ENCODE measurements at places on chromosomes 12 and 14. TPM values are rescaled to one million over a fixed set of nuclear protein-coding genes. Genes with fewer than 3 reads are reported as not detected.

The PLCZ1 gene
- 1.6 TPM for polyA plus RNA-seq

The KRT2 gene
- polyA plus RNA-seq = not detected

The DPPA3 gene
- not detected for polyA plus RNA-seq

The HOMEZ gene
- polyA plus RNA-seq = 19.3 TPM

The INHBC gene
- 0.27 TPM for polyA plus RNA-seq
